Stimulated activated CD4-positive, alpha-beta T cell treated with anti-CD3 and anti-CD28 coated beads, Interleukin-4, amount 100 ng/mL, for 4 hours (primary cell): ENCODE measurements at places on chromosomes 12 and 14.

GRCh38 chr12:72523754-72524153 is 251.6 kb downstream of the TRHDE start:
- DNase-seq: no peak

DNA sequence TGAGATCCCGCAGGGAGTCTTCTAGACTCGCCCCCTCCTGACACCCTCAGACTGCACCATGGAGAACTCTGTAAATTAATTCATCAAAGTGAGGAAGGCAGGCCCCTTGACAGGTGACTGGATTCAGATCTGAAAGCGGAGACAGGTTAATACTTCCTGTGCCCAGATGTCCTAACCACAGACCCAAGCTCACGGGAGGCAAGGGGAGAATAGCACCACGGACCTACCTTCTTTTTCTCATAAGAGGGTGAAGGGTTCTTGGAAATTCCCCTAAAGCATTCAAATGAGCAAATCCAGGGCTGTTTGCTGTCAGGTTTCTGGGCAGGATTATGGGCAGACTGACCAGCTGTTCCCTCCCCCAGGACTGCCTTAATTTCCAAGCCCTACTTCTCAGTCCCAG is 170.0 kb downstream of the ZFP36L1 start:
- no peak for DNase-seq

GRCh38 chr14:55240526-55241178 is 30.6 kb upstream of the FBXO34 start:
- no peak for DNase-seq

- DNase-seq: no peak
Measured at GRCh38 chr12:128918481-128919260, 65.4 kb downstream of the GLT1D1 start.

DNA sequence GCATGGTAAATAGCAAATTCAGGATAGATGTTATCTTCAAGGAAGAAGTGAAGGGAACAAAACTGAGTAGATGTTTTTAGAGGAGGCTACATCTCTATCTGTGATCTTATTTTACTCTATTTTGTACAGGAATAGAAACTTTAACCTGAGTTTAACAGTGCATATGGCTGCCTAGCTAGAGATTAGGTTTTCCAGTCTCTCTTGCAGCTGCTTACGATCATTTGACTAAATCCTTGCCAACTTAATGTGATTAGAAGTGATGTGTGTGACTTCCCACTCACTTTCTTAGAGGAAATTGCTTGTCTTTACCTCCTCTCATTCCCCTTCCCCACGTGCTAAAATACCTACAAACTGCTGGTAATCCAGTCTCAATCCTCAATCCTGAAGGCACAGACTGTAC is 26.5 kb upstream of the SLC15A5 start:
- no peak for DNase-seq

DNA sequence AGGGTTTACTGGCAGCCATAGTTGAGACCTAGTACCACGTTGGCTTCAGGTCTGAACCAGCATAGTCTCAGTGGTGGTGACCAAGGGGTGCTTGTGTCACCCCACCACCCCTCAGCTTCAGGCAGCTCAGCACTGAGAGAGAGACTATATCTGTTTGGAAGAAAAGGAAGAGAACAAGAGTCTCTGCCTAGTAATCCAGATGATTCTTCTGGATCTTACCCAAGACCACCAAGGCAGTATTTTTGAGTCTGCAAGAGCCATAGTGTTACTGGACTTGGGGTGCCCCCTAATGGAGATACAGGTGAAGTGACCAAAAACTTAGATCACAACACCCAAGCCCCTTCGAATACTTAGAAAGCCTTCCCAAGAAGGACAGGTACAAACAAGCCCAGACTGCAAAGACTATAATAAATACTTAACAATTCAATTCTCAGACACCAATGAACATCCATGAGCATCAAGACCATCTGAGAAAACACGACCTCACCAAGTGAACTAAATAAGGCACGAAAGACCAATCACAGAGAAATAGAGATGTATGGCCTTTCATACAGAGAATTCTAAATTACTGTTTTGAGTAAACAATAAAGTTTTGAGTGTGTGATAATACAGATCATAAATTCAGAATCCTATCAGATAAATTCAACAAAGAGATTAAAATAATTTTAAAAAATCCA is 107.0 kb downstream of the HELB start:
- DNase-seq: peak; percentile 6

- no peak for DNase-seq
Measured at GRCh38 chr12:121237415-121237814, 27.5 kb downstream of the P2RX4 start.

- DNase-seq: no peak
Measured at GRCh38 chr12:93127107-93127560, 198.0 kb upstream of the EEA1 start.

GRCh38 chr14:105861985-105862465 is 335.6 kb downstream of the TMEM121 start:
- DNase-seq: no peak

DNA sequence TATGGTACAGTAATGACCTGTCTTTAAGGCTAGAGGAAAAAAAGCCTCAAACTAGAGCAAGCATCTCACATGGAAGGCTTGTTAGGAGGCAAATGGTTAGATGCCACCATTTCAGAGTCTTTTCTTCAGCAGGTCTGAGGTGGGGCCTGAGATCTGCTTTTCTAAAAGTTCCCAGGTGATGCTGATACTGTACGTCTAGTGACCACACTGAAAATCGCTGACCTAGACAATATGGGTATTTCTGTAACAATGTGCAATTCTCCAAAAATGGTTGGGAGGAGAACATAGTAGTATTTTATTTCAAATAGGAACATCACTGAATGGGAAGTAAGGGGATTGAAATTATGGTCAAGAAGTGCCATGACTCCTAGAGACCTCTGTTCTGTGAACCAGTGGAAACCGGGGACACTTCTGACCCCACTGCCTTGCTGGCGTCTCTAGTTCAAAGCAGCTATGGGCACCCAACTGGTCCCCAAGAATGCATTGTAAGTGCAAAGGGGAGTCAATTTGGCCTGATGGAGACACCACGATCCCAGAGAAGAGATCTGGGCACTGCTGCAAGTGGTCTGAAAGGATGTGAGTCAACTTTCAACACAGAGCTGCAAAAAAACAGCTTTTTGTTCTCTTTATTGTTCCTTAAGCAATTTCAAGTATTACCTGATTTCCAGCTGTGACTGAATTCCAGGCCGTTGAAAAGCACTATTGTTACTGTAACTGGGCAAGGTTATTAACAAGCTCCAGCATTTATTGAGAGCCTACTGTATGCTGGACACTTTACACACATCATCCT is 54.4 kb upstream of the PLEKHG7 start:
- no peak for DNase-seq

- DNase-seq: no peak
Measured at GRCh38 chr14:67562776-67563150, 29.7 kb downstream of the PLEKHH1 start.

- DNase-seq: peak; percentile 29
Measured at GRCh38 chr12:107759410-107759809, 1.5 kb downstream of the PRDM4 start.

DNA sequence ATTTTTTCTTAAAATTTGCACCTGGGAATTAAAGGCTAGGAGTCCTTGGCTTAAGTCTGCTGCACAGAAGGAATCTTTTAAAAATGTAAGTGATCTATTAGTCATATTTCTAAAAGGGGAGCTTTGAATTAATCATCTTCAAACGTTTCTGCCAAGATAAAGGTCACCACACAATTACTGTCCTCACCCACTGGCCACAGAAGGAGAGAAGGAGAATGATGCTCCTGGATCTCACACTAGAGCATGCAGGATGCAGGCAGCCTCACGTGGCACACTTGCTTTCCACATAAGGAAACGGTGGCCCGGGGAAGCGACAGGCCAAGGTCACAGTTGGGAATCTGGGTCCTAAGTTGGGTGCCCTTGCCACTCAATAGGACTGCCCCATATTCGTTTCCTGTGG is 16.9 kb downstream of the PLEKHG7 start:
- no peak for DNase-seq

DNA sequence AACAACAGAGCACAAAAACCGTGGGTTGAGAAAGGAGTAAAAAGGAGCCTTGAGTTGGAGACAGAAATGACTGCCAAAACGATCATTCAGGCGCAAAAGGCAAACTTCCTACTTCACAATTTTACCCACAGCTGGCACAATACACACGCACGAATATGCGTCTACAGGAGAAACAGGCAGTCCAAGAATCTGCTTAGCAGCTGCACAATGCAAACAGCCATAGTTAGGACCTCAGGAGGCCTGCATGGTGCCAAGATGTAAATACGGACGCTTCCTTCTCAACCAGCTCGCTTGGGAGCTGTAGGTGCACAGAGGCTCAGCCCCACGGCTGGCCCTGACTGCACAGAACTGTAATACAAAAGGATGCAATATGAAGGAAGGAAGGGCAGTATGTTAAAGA is 250.1 kb upstream of the CAND1 start:
- DNase-seq: no peak

DNA sequence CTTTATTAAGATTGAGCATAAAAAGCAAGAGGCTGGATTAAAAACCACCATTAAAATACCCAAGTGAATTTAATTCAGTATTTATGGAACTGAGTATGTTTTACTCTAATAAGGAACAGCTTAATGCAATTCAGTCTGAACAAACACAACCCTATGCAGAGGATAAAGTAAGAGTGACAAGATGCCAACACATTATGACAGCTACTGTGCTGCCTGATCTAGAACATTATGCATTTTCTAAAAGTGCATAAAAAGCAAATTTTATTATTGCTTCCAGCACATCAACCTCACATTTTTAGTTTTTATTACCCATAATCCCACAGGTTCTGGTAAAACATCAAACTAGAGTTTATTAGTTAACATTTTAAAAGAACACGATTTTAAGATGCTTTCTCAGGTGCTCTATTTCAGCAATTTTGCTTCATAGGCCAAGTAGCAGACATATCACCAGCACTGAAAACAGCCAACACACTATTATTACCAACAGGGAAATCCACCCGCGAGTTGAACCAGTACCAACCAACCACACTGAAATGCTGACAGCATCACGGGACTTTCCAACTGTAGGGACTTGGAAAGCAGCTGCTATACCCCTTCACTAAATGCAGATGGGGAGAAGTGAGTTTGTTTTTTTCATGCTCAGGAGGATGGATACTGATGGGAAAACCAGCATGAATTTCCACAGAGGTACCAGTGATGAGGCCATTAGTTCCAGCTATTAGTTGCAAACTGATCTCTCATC is 372.1 kb downstream of the KCNH5 start:
- DNase-seq: no peak

DNA sequence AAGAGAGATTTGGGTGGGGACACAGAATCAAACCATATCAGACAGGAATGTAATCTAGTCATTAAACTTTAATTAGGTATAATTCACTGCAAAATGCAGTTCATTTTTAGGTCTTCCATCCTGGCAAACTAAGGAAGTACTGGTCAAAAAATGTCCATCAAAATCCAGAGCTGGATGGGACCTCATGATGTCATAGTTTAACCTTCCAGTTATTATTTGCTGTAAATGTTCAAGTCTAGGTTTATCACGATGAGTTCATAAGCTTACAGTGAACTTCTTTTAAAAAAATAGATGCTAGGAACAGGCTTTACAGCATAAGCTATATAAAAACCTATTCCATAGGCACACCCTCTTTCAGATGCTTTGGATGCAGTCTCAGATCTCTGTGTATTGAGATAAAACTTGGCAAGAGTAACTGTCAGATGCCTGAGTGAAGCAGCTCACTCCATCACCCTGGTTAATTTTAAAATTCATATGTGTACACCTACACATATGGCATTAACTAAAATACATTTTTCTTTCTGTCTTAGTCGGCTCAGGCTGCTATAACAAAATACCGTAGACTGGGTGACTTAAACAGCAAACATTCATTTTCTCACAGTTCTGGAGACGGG is 7.9 kb downstream of the SSPN start:
- DNase-seq: no peak

DNA sequence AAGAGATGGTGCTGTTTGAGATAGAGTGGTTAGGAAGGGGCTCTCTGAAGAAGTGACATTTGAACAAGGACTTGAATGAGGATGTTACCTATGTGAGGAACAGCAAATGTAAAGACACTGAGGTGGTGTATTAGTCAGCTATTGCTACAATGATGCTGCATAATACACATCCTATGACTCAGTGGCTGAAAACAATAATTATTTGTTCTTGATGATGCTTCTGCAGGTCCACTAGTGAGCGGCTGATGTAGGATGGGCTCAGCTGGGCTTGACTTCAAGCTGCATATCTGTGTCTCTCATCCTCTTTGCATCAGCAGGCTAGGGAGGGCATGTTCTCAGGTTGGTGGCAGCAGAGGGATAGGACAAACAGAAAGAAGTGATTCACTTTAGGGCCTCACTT is 21.4 kb upstream of the CLMN start:
- DNase-seq: no peak

DNA sequence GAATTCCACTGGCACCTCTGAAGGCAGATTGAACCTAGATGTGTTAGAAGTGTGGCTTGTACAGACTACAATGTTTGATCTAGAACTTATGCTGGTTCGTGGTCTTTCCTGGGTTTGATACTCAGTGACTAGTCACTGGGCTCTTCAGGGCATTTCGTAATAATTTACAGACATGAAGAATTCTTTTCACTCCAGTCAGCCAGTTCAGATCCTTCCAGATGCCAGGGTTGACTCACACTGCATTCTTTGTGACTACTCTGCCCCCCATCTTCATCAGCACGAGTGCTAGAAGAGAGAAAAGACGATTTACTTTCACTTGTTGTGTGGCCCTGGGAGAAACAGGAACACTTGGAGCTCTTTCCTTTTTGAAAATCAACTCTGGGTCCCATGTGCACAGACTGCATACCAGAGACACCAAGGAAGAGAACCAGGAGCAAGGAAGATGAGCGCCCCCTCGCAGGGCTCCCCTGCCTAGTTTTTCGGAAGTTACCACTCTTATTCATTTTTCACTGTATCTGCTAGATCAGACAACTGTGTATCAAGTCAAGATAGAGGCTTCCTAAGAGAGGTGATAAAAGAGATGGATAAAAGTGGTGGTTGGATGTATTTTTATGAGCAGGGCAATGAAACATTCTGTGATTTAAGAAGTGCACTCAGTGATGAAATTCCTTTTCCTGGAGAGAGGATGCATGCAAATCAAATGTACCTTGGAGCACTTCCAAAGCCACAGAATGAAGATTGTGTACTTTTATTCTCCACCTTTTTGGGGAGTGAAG is 33.5 kb upstream of the EVL start:
- no peak for DNase-seq

GRCh38 chr14:72605096-72605920 is 288.6 kb downstream of the DPF3 start:
- DNase-seq: no peak
